Dermis blood vessel endothelial cell (primary cell): ENCODE measurements at places on chromosomes 16 and 17. TPM values are rescaled to one million over a fixed set of nuclear protein-coding genes. Genes with fewer than 3 reads are reported as not detected.

ATAD5 gene
- total RNA-seq: 3.2 and 6.6 TPM in 2 replicates

KRTAP2-3 gene
- not detected in 2 replicates for total RNA-seq

ZNF385C gene
- total RNA-seq: not detected in 2 replicates

CCL14 gene
- total RNA-seq: 14.2 and 24.2 TPM in 2 replicates

RNF222 gene
- total RNA-seq: 0.05 TPM in 1 of 2 replicates, not detected in the other

CACNB1 gene
- total RNA-seq: 1.0 and 2.8 TPM in 2 replicates

C16orf92 gene
- total RNA-seq: not detected in 2 replicates

DDX5 gene
- total RNA-seq: 520 and 574 TPM in 2 replicates

IRX3 gene
- 0.88 and 1.0 TPM in 2 replicates for total RNA-seq

MMP28 gene
- 14.1 and 38.1 TPM in 2 replicates for total RNA-seq

SULT1A4 gene
- 18.1 and 18.4 TPM in 2 replicates for total RNA-seq

OR4D1 gene
- total RNA-seq: not detected in 2 replicates

SCNN1B gene
- total RNA-seq: 10.4 and 24.2 TPM in 2 replicates

RNF112 gene
- 0.51 and 0.70 TPM in 2 replicates for total RNA-seq

DNAH17 gene
- 0.42 and 0.51 TPM in 2 replicates for total RNA-seq

ALOX12 gene
- not detected in 2 replicates for total RNA-seq

KRT33A gene
- total RNA-seq: not detected in 2 replicates

MARVELD3 gene
- total RNA-seq: not detected in 2 replicates

MT4 gene
- not detected in 2 replicates for total RNA-seq

SLC5A11 gene
- 0.05 and 0.17 TPM in 2 replicates for total RNA-seq

MYH10 gene
- total RNA-seq: 227 and 533 TPM in 2 replicates
